Immature natural killer cell (primary cell): ENCODE measurements at places on chromosomes 13 and 19.

GRCh38 chr19:16585094-16585801, 13.0 kb upstream of the SLC35E1 start:
- DNase-seq = no peak

GRCh38 chr13:111280226-111280625, 40.2 kb upstream of the TEX29 start:
- no peak for DNase-seq

DNA sequence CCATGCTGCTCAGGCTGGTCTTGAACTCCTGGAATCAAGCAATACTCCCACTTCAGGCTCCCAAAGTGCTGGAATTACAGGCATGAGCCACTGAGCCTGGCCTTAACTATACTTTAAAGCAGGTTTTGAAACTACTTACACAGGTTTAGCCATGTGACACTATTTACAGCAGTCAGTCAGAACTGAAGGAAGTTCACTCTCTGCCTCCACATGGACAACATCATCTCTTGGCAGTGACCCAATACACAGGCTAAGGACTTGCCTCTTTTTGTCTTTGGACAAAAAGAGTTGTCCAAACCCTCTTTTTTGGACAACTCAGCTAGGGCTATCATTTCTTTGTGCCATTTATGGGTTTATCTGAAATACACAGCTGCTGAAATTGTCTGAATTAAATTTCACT, 89.0 kb upstream of the CLDN10 start:
- no peak for DNase-seq

DNA sequence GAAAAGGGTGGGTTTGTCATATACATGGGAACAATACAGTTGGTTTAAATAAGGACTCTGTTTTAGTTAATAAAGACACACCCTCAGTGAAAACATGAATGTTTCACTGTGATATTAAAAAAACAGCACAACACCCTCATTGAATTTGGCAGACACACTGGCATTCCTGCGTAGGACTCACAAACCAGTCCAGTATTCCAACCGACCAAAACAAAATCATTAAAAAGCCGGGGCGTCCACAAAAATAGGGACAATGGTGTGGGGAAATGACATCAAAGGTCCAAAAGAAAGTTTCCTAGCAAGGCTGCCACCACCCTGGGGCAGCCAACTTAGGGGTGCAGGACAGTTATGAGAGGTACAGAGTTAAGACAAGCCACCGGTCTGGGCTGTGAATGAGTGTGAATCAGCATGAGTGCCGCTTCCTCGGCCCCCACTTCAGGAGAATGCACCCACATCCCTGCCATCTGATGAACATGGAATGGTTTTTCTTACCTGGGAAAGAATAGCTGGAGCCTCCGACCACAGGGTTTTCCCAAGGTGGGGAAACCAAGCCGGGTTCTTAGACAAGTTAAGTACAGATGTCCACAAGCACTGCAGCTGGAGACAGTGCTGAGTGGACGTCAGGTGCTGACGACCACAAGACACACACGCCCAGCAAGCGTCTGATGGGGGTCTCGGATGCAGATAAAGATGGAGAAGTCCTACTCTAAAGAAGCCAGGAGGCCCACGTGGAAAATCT, 73.3 kb downstream of the KLF2 start:
- DNase-seq = no peak

- no peak for DNase-seq
Measured at GRCh38 chr13:60162096-60162495, 1.6 kb downstream of the DIAPH3 start.

DNA sequence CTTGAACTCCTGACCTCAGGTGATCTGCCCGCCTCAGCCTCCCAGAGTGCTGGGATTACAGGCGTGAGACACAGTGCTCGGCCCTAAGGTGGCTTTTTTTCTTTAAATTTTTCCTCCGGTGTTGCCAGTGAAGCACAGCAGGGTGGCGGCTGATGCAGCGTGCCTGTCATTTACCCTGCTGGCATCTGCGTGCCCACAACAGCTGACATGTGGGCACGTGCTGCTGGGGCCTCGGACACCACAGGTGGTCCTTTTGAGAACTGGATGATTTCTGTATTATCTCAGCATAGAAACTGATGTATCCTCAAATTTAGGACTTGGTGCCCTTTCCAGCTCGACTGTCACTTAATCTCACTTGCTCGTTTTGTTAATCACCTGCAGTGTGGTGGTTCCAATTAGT, 31.2 kb upstream of the TEX29 start:
- DNase-seq = no peak

GRCh38 chr19:55640043-55640576, 692 bp upstream of the ZNF580 start:
- DNase-seq = peak; percentile 64

DNA sequence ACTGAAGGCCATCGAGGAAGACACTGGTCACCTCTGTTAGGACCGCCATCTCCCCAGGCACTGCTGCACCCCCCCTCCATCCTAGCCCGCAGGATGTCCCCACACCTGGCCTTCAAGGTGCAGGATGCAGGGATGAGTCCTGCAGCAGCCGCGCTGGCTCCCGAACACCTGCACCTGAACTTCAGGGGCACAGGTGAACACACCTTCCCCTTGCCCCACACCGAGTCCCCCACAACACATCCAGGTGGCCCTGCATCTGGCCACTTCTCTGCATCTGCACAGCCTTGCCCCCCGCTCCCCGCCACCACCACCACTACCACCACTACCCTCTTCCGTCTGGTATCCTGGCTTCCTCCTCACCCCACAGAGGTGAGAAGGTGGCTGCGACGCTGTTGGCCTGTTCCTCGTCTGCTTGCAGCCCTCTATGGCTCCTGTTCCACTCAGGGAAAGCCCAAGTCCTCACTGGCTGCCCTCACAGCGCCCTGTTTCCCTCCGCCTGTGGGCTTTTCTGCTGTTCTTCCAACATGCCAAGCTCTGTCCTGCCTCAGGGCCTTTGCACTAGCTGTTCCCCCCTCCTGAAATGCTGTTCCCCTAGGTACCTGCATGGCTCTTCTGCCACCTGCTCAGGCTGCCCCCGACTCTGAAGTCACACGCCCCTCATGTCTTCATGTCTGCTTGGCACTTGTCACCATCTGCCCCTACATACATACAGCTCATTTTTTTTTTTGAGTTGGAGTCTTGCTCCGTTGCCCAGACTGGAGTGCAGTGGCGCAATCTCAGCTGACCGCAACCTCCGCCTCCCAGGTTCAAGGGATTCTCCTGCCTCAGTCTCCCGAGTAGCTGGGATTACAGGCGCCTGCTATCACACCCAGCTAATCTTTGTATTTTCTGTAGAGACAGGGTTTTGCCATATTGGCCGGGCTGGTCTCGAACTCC, 1.4 kb upstream of the CERS1 start:
- DNase-seq = no peak

DNA sequence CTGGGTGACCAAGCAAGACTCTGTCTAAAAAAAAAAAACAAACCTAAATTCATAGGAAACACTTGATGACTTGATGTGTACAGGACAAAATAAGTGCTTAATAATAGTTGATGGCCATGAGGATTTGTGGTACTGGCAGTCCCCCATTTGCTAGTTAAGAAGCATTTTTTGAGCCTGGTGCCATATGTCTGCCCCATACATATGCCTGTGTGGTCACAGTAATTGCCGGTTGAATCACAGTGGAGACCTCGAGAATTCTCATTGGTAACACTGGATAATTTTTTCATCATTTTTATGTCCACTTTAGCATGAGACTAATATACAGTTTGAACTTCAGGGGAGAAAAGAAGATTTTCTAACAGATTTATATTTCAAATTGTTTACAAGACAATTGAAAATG, 79.2 kb downstream of the LRCH1 start:
- DNase-seq = no peak

DNA sequence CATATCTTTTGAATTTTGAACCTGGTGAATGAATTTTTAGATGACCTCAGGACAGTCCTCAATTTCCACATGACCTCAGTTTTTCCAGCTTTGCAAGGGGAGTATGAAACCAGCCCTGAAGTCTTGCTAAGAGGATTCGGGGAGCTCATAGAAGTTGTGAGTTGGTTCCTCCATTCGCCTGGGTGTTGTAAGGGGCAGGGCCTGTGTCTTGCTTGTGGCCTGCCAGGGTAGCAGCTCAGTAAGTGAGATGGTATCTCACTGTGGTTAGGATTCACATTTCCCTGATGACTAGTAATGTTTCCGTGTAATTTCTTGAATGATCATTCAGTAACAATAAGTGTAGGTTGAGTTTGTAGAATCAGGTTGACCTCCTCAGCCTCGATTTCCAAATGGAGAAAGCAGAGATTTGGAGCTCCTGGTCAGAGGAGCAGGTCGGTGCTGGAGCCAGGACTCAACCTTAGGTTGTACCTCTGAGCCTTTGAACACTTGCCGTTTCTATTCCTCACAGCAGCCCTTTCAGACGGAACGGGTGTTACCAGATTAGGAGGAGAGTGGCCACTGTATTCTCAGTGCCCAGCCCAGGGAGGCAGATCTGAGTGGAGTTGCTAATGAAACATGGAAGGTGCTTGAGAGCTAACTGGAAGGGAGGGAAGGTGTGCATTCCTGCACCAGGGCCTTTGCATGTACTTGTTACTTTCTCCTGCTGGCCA, 14.6 kb downstream of the NACC1 start:
- DNase-seq = peak; percentile 66

DNA sequence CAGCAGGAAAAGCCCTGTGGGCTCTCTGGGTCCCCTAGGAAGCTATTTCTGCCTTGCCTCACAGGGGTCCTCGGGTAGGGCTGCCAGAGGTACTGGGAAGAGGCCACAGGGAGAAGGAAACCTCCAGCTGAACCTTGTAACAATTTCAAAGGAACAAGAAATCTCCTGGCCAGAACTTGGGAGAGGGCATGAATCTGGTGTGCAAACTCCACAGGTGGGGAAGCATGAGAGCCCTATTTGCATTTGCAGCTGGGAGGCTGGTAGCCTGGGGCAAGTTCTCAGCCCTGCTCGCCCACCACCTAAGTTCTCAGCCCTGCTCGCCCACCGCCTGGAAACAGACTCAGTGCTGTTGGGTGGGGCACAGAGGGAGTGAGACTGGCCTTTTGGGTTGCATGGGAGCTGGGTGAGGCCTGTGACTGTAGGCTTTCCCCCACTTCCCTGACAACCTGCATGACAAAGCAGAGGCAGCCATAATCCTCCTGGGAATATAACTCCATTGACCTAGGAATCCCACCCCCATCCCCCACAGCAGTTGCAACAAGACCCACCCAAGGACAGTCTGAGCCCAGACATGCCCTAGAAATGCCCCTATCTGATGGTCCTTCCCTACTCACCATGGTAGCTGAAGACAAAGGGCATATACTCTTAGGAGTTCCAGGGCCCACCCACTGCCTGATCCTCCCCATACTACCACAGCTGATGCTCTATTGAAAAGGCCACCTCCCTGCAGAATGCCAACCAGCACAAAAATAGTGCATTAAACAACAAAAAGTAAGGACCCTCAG, 11.7 kb downstream of the UGGT2 start:
- DNase-seq = no peak

GRCh38 chr19:53904909-53905308, 4.2 kb upstream of the CACNG7 start:
- DNase-seq = no peak

- DNase-seq = no peak
Measured at GRCh38 chr19:11949201-11949600, 15.6 kb upstream of the ZNF763 start.

- DNase-seq = no peak
Measured at GRCh38 chr19:56162258-56162657, 13.6 kb upstream of the GALP start.

- DNase-seq = no peak
Measured at GRCh38 chr19:11264452-11265176, 2.3 kb upstream of the DOCK6 start.

- no peak for DNase-seq
Measured at GRCh38 chr13:30978981-30979956, 46.8 kb downstream of the TEX26 start.

GRCh38 chr19:16116067-16116466, 4.4 kb downstream of the RAB8A start:
- no peak for DNase-seq

- no peak for DNase-seq
Measured at GRCh38 chr13:60146471-60146870, 17.3 kb downstream of the DIAPH3 start.

DNA sequence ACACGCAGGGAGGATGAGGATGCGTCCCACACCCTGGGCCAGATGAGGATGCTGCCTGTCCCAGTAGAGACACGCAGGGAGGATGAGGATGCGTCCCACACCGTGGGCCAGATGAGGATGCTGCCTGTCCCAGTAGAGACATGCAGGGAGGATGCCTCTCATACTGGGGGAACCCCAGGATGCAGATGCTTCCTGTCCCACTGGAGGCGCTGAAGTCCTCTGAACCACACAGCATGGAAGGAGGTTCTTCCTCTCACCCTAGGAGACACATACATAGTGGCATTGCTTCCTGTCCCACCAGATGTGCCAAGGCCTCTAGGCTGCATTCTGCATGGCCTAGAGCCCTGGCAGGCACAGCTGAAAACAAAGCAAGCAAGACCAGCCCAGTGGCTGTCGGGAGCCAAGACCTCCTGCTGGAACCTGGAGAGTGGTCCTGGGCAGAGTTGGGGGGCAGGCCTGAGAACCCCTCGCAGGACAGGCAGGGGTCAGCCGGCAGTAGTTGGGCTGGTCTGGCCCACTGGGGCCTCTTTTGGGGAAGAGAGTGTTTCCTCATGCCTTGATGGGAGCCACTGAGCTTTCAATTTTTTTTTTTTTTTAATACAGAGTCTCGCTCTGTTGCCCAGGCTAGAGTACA, 4.3 kb downstream of the HPN start:
- DNase-seq = no peak

DNA sequence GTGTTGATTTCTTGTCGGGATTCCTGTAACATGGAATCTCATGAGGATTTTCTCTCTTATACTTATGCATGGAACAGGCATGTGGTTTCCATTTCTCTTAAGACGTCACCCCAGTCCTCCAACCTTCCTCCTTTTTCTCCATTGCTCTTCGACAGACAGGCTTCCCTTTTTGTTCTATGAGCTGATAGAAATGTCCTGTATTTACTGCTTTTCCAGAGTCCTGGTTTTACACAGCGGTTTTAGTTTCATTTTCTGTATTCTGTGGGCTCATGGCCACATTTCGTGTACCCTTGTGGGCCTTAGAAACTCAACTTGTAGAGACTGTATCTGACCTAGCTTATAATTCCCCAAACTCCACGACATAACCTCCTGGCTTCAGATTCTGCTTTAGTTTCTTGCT, 113.1 kb downstream of the PAN3 start:
- DNase-seq = no peak

DNA sequence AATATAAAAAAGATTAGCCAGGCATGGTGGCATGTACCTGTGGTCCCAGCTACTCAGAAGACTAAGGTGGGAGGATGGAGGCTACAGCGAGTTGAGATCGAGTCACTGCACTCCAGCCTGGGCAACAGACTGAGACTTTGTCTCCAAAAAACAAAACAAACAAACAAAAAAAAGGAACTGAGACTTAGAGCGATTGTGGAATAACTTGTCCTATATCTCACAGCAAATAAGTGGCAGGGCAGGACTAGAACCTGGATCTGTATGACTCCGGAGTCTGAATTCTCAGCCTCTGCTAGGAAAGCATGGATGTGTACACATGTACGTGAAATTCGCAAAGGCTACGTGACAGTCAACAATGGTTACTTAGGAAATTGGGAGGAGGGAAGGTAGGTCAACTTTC, 20.1 kb downstream of the KRTDAP start:
- no peak for DNase-seq
